Activated naive CD4-positive, alpha-beta T cell treated with anti-CD3 and anti-CD28 coated beads, Interleukin-2, amount 50 U/mL, for 16 hours (primary cell): ENCODE measurements at places on chromosomes 2 and 18.
A peak's percentile ranks its signal among the peaks of the same experiment; 100 is the strongest.

GRCh38 chr2:3633982-3634595 lies 23.9 kb upstream of the ALLC start:
- no peak for DNase-seq

DNA sequence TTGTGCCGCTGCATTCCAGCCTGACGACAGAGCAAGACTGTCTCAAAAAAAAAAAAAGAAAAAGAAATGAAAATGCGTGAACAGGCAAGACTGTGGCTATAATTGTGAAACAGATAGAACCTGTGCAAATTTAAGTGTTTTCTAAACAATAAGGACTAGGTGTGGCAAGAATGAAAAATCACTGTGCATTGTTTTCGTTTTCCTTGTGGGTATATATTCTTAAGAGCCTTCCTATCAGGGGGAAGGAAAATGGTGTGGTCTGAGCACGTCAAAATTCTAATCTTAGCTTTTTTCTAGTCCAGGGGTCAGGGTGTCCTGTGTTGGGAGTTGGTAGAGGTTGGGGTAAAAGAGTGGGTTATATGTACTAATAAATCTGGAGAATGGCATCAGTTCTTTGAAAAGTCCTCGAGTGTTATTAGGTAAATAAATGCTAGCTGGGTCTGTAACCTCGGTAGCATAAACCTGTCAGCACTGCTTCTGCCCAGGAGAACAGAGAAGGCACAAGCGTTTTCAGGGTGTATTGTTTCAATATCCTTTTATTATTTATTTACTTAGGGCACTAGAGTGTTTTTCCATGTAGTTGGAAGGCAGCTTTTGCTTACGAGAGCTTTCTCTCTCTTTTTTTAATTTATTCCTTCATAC lies 11.6 kb downstream of the ATP6V1C2 start:
- DNase-seq = no peak

DNA sequence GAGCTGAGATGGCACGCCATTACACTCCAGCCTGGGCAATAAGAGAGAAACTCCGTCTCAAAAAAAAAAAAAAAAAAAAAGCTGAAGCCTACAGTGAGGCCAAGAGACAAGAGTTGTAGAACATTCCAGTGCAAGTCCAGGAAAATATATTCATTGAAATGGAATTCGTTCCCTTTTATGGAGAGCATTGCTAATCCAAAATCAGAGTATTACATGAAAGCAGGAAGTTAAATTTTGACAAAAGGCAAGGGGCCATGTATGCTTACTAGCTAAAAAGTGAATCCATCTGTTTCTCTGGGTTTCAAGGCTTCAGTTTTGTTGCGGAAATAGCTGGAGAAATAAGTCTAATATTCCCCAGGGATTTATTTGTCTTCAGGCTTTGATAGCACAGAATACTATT lies 471.7 kb downstream of the THSD7B start:
- DNase-seq = no peak

- no peak for DNase-seq
Observed at GRCh38 chr2:41488888-41489287, 558.9 kb upstream of the PKDCC start.

DNA sequence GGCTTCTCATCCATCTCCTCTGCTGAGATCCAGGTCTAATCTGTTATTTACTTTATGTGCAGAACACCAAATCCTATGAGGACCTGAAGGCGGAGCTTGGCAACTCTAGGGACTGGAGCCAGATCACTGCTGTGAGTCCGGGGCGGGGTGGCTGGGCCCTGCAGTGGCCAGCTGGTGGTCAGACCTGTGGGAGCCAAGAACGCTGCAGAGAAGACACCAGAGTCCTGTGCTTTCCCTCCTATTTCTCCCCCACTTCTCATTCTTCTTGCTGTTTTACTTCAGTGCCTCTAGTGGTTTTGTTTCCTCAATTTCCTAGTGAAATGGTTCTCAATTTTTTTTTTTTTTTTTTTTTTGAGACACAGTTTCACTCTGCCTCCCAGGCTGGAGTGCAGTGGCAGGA lies 19.7 kb downstream of the VIL1 start:
- no peak for DNase-seq

DNA sequence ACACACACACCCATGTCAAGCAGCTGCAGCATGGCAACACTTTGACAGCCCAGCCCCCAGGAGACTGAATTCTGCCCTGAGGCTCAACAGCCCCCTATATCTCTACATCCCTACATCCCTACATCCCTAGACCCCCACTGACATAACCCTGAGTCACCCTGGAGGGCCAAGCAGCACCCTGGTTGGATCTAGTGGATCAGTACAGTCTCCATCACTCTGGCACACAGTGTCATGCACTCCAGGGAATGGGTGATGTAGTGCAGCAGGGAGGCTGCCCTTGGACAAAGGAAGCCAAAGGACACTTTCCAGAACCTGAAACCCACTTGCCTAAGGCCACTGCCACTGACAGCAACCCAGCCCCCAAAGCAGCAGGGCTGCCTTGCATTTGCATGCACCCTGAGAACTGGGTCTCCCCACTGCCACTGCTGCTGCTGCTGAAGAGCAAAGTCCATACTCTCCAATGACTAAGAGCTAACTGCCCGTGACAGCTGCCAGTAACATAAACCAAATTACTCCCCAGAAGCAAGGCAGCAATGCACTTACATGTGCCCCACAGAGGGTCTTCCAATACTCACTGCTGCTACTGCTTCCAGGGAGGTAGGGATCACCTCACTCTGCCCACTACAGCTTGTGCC lies 681.6 kb upstream of the KLHL29 start:
- no peak for DNase-seq

DNA sequence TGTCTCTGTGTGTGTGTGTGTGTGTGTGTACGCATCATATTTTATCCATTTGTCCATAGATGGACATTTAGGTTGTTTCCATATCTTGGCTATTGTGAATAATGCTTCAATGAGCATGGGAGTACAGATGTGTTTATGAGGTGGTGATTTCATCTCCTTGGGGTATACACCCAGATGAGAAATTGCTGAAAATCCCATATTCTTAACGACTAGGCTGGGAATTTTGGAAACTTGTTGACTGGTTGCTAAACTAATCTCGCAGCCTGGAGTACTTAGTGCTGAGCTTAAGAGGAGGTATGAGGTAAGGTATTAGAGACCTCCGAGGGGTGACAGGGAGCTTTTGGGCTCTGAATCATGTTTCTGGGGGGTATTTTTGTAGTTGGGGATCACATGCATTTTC lies 66.0 kb upstream of the SPRED2 start:
- DNase-seq = no peak

DNA sequence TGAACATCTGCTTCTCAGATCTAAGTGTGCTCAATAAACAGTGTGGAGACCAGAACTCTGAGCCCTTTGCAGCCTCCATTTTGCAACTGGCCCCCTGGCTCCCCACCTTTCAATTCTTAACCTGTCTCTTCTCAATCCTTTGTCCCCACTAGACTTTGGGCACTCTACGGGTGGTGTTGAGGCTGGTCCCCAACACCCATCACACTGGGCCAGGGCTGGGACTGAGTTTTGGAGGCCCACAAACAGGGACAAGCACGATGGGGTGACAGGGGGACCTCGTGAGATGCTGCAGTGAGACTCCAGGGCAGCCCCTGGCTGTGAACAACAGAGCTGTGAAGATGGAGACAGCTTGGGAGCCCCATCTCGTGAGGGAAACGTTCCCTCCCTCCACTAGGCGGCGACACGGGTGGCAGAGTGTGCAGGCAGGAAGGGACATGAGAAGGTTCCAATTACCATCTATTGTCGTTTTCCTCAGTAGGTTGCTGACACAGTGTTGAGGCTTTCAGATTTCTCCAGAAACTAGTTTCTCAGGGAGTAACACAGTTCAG lies 1.2 kb downstream of the ANKMY1 start:
- peak; percentile 70 for DNase-seq

GRCh38 chr2:85772019-85772745 lies 18.4 kb downstream of the ATOH8 start:
- no peak for DNase-seq

- peak; percentile 19 for DNase-seq
Observed at GRCh38 chr18:62329691-62330454, 4.8 kb downstream of the TNFRSF11A start.
